Activated CD8-positive, alpha-beta T cell treated with anti-CD3 and anti-CD28 coated beads, Interleukin-2, amount 10 ng/mL, durations not matched to agents 7 days and 5 days (primary cell): ENCODE measurements at places on chromosomes 1 and 21.

- no peak for DNase-seq
Measured at GRCh38 chr1:62908168-62908695, 124.3 kb downstream of the ATG4C start.

- no peak for DNase-seq
Measured at GRCh38 chr1:147719029-147719698, 41.2 kb downstream of the GJA5 start.

GRCh38 chr21:45513003-45513717 is 29.1 kb downstream of the SLC19A1 start:
- DNase-seq = no peak

GRCh38 chr1:8382051-8382505 is 64.2 kb downstream of the SLC45A1 start:
- DNase-seq = no peak
